ENCODE measurements at places on chromosomes 7 and 10. TPM values are rescaled to one million over a fixed set of nuclear protein-coding genes. Genes with fewer than 3 reads are reported as not detected.

The TEX36 gene
- not detected for total RNA-seq

The PRRT4 gene
- 11.8 TPM for total RNA-seq

The SLC29A4 gene
- total RNA-seq = 3.3 TPM

The CREB5 gene
- 33.8 TPM for total RNA-seq

- no peak for DNase-seq
These were observed 248.1 kb upstream of the HABP2 start for GRCh38 chr10:113304726-113305125.

- DNase-seq = no peak
These were observed 23.1 kb downstream of the PRF1 start for GRCh38 chr10:70579234-70580002.

- DNase-seq = no peak
These were observed 547.4 kb downstream of the PHTF2 start for GRCh38 chr7:78345979-78346378.

DNA sequence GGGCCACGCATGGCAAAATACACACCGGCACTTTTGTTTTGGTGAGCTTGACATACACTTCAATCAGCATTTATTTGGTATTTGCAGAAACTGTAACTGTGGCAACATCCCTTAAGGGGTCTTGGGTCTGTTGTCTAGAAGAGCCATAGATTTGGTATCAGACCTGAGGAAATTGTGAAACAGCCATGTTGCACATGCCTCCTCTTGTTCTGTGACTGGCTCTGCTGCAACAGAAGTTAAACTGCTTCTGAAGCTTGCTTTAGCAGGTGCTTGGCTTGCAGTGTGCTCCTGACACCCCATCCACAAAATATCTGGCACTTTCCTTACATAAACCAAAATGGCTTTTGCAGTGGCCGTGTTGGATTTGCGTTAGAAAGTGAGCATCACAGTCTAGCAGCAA, 247.3 kb downstream of the GATA3 start:
- no peak for DNase-seq

- no peak for DNase-seq
These were observed 176.2 kb downstream of the PRKAG2 start for GRCh38 chr7:151700586-151701165.

DNA sequence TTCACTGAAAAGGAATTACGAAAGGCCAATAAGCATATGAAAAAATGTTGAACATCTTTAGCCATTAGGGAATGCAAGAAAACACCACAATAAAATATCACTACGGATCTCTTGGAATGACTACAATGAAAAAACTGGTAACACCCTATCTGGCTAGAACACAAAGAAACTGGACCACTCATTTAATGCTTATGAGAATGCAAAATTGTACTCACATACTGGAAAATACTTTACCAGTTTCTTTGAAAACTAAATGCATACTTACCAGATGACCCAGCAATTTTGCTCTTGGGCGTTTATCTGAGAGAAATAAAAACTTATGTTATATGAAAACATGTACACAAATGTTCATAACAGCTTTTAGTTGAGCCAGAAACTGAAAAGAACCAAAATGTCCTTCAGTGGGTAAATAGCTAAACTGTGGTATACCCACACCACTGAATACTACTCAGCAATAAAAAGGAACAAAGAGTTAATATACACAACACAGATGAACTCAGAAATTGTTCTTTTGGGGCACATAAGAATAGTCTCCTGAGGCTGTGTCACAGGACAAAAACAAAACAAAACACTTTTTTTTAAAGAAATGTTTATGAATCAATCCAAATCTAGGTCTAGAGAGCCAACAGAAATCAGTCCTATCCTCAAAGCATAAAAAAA, 23.5 kb downstream of the CNOT4 start:
- no peak for DNase-seq

DNA sequence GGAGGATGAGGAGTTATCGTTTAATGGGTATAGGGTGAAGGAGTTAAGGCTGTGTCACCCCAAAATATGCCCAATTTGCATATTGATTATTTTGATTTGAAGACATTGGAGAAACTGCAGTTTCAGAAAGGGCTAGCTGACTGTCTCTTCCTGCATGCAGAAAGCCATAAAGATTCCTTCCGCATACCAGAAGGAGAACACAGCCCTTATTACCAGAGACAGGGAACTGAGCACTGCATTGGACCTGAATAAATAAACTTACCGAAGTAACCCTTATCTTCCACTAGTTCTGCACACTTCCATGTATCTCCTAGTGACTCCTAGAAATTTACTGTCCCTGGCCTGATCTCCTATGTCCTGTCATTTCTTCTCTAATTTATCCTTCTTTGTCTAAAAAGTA, 821.9 kb upstream of the AUTS2 start:
- no peak for DNase-seq

DNA sequence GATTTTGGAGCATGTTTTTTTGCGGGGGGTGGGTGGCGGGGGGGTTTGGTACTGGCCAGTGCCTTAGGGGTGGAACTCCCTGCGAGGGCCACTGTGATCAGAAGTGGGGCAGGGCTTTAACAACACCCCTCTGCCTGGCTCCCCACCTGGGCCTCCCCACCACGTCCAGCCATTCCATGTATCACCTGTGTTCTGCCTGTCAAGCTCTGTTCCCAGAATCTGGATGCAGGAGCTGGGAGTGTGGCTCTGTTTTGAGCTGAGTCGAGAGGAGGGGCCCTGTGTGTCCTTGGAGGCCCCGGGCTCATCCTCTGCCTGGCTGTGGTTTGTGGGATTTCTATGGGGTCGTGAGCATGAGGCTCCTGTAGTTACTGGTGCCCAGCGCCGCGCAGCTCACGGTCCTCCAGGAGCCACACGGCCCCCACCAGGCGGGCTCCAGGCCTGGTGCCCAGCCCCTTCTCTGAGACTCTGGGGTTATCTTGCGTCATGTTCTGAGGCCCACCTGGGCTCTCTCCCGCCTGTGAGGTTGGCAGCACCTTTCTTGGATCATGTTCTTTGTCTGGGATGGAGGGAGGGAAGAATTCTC, 29.6 kb downstream of the PFKFB3 start:
- no peak for DNase-seq

GRCh38 chr10:63446716-63447440, 18.9 kb downstream of the JMJD1C start:
- no peak for DNase-seq

DNA sequence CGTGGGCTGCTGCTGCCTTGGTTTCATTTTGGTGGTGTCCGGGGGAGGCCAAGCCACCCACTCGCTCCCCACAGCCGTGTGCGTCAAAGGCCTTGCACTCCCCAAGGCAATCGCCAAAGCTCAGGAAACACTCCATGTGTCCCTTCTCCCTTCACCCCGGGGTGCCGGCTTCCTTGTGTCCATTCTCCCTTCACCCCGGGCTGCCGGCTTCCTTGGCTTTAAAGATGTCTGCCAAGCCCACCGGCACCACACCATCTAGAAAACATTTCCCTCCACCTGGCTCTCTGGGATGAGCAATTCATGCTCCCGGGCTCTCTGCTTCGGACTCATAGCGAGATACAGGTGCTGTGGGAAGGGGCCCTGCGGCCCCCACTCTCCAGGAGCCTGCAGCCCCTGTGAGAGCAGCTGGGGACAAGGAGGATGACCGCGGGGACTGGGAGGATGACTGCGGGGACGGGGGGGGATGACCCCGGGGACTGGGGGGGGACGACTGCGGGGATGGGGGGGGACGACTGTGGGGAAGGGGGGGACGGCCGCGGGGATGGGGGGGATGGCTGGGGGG, 322.1 kb downstream of the DNAJB6 start:
- no peak for DNase-seq

Measured in psoas muscle (tissue), 8 donors.